Muscle of back (tissue), 13 donors: ENCODE measurements at places on chromosomes 6 and 20. TPM values are rescaled to one million over a fixed set of nuclear protein-coding genes. Genes with fewer than 3 reads are reported as not detected.

SAMD3 gene
- polyA plus RNA-seq, result 0.83 TPM

DNA sequence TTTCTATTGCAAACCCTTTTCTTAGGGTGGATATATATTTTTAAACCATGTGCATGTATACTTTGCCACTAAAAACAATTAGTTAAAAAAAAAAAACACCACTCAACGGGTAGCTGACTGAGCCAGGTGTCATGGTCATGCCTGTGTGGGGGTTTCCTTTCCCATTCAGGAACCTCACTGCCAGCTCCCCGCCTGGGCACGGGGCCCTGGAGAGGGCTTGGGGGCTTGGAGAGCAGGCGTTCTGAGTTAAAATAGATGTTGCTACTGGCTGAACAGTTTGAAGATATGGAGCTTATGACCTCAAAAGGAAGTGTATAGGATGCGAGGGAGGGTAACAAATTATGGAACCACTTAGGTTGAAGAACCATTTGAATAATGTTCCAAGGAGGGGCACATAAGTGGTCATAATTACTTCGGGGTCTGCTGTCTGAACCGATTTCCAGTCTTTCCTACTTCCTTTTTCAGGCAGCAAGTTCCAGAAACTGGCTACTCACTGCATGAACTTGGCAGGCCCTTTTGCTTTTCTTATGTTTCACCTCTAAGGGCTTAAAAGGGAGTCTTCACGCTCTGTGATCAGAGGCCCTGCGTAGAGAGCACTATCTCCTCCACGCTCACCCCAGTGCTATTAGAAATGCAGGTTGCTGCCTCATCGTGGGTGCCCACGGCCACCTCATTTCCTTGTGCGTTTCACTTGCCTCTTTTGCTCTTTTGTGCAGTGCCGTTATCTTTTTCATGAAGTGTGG is 9.9 kb downstream of the STX16 start:
- no peak for DNase-seq

DNA sequence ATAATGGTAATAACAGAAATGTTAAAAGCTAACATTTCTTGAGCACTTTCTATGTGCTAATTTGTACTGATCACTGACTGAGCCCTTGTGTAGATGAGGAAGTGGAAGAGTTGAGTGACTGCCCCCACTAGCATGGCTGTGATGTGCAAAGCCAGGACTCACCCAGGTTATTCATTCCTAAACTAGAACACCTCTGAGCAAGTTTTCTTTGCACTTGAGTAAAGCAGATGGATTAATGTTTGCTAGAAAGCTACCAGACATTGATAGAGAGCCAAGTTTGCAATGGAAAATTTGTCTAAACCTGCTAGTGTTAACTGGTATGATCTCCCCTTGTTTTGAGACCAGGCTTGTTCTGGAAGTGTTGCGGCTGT is 467.4 kb upstream of the PLCB4 start:
- no peak for DNase-seq

ADGB gene
- polyA plus RNA-seq, result not detected

MDFI gene
- 46.1 TPM for polyA plus RNA-seq

REV3L gene
- polyA plus RNA-seq, result 46.0 TPM

DNA sequence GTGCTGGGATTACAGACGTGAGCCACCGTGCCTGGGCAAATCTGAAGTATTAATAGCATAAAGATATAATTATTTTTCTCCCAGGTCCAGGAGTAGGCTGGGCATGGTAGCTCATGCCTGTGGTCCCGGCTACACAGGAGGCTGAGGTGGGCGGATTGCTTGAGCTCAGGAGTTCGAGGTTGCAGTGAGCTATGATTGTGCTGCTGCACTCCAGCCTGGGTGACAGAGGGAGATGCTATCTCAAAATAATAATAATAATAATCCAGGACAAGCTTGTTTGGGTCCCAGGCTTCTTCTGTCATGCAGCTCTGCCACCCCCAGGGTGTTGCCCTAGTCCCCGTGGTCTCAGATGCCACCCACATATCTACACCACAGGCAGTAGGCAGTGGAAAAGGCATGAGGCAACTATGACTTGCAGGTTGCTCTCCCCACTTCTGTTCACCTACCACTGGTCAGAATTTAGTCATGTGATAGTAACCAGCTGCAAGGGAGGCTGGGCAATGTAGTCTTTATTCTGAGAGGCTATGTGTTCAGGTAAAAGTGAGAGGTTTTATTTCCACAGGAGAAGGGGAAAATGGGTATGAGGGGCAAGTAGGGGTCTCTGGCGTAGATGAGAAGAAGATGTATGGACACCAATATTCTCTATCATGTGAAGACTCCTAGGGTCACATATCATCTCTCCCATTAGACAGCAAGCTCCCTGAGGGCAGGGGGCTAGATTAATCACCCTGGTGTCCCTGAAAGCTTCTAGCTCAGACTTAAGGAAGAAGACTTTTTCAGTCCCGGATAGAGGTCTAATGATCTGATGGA is 25.7 kb downstream of the TCF15 start:
- DNase-seq, result no peak

- no peak for DNase-seq
Observed at GRCh38 chr6:170096803-170097504, 193.9 kb downstream of the DLL1 start.

GRCh38 chr6:159493231-159493897 is 199.7 kb downstream of the SOD2 start:
- DNase-seq, result peak; percentile 84

GRCh38 chr6:163501439-163501838 is 86.9 kb downstream of the QKI start:
- no peak for DNase-seq

DNA sequence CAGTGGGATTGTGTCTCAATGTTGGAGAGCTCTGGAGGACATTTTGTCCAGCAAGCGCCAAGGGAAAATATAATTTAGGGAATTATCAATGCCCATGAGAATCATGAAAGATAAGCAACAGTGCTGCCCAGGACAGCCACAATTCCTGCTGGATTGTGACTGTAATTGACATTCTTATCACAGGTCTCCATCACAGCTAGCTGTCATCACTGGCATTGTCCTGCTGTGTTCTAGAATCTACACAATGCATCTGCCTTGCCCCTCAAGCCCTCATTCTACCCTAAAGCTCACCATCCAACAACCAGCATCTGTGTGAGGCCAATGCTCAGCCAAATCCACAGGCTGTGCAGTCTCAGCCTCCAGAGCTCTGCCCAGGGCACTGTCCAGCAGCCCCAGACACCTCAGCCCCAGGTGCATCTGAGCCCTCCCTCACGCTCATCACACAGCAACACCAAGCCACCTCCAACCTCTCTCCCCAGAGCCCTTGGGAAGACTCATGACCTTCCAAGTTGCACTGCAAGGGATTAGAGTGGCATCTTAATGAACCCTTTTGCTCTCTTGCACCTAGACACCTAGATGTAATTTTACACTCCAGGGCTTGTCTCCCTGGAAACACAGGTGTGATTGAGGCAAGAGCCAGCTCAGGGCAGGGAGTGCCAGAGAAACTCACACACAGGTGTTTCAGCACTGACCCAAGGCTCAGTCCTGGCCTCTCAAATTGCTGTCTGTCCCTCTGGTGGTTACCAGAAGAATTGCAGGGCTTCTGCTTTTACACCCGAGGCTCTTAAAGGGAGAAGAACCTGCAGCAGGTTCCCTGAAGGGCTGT is 85.2 kb upstream of the PHACTR3 start:
- DNase-seq, result peak; percentile 15

DYNLT2 gene
- polyA plus RNA-seq, result 5.4 TPM

DNA sequence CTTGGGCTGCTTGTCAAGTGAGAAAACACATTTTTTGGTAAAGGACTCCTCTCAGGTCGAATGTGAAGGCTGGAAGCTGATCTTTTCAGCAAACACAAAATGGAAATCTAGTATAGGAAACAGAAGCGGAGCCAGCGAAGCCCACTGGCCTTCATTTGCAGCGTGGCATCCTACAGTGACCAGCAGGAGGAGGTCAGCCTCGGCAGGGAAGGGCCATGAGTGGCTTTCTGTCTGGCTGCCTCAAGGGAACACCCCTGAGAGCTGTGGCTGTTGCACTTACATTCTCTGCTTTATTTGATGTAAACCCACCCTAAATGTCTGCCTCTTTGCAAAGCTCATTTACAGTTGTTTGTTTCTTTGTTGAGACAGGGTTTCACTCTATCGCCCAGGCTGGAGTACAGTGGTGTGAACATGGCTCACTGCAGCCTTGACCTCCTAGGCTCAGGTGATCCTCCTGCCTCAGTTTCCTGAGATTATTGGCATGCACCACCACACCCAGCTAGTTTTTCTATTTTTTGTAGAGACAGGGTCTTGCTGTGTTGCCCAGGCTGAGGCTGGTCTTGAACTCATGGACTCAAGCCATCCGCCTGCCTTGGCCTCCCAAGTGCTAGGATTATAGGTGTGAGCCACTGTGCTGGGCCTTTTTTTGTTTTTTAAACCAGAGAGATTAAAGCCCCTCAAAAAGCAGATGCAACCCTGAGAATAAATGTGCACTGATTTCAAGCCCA is 322.0 kb upstream of the SOX4 start:
- DNase-seq, result no peak

DNA sequence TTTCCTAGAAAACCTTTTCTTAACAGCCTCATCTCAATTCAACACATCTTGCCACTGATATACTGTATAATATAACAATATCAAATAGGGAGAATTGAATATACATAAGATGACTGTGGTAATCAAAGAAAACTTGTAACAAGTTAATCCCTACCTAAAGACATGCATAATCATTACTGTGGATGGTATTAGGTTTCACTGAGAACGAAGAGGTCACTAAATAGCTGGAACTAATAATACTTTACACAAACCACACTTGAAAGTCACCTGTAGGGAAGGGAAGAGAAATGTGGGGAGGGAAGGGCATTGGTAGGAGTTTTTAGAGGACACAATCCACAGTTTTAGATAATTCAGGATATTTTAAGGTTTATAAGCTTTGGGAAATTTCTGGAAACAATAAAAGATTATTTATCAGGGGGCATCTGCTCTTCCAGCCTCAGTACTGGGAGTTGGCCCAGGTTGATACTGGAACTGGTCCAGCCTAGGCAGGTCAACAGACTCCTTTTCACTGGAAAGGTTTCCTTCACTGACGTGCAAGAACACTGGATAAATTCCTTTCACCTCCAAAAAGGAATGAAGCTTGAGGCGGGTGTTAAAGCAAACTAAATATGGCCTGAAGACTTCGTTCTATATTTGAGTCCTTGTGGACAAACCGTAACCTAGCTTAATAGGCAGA is 44.0 kb downstream of the MAP7 start:
- DNase-seq, result no peak

DNA sequence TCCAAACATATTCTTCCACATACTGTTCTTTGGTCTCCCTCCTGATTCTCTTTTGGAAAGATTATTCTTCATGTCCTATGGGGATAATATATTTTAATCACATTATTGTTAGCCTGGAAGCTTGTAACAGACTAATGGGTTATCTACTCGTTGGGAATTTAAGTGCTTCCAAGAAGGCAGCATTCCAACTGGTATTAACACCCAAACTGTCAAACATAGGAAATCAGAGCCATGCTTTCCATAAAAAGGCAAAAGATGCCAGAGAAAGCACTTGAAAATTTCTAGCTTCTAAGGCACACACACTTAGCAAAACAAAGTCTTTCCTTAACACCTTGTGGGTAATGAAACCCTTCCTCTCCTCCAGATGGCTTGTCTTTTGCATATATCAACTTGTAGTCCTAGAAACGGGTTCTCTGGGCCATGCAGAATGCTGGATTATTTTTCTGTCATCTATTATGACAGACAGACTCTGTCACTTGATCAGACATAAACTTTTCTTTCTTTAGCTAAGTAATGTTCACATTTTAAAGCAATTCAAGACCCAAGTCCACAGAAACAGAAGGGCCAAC is 41.5 kb downstream of the B4GALT5 start:
- no peak for DNase-seq

ZSCAN23 gene
- polyA plus RNA-seq, result 5.3 TPM

DNA sequence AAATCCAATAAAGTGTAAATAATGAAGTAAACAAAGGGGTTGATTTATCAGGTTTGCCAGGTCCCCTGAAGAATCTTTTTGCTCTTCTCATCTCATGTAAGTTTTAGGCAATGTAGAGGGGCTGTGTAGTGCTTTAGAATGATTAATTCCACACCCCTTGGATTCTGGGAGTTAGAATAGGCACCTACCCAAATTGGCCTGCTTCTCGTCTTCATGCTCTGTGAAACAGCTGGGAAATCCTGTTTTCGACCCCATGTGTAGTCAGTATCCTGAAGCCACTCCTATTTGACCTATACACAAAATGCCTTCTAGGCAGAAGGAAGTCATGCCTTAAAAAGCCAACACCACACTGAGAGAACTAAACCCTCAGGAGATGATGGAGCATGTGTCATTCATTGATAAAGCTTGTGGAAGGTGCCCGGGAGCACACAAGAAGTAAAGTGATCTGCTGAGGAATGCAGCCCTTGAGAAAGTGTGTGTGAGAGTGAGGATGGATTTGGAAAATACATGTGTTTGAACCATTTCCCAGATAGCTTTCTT is 170.9 kb downstream of the KLHL32 start:
- peak; percentile 58 for DNase-seq

TRIM10 gene
- 0.94 TPM for polyA plus RNA-seq

SRC gene
- polyA plus RNA-seq, result 13.9 TPM

GRCh38 chr6:70846207-70846835 is 110.5 kb downstream of the B3GAT2 start:
- no peak for DNase-seq

- no peak for DNase-seq
Observed at GRCh38 chr20:35291654-35292503, at the start of gene FAM83C. Gene FAM83C, minus strand, starts transcription at chr20:35292425. Its CDS starts 121 bp downstream, at chr20:35292304.

- no peak for DNase-seq
Observed at GRCh38 chr20:64276817-64277216, 21.3 kb downstream of the PCMTD2 start.

GRCh38 chr6:123619156-123619555 is 17.6 kb downstream of the TRDN start:
- no peak for DNase-seq

- no peak for DNase-seq
Observed at GRCh38 chr20:32959351-32960221, 44.6 kb downstream of the SUN5 start.

HSPA12B gene
- 26.9 TPM for polyA plus RNA-seq

GRCh38 chr20:46948081-46948480 is 53.4 kb downstream of the EYA2 start:
- DNase-seq, result no peak

DNA sequence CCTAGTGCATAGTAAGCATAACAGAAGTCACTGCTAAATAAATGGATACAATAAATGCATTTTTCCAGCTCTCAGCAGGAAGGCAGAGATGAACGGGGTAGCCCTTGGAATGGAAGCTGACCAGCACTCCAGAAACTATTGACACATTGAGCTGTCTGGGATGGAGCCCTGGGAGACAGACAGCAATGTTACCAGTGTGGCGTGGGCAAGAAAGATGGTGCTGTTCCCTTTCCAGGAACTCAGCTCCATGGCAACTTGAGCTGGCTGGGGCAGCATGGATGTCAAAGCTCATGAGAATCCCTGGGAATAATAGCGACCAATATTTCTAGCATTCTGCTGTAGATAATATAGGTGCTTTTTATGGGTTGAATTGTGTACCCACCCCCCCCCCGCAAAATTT is 104.3 kb upstream of the PTPRT start:
- no peak for DNase-seq
